ENCODE measurements at places on chromosomes 7 and 10. TPM values are rescaled to one million over a fixed set of nuclear protein-coding genes. Genes with fewer than 3 reads are reported as not detected.

- no peak for DNase-seq
- peaks cover 47% of the 10 kb centered on the region for H3K4me1 ChIP-seq
- H3K27ac ChIP-seq: no peak overlapping the region
Observed at GRCh38 chr7:8135417-8135816, 126.5 kb downstream of the ICA1 start.

DNA sequence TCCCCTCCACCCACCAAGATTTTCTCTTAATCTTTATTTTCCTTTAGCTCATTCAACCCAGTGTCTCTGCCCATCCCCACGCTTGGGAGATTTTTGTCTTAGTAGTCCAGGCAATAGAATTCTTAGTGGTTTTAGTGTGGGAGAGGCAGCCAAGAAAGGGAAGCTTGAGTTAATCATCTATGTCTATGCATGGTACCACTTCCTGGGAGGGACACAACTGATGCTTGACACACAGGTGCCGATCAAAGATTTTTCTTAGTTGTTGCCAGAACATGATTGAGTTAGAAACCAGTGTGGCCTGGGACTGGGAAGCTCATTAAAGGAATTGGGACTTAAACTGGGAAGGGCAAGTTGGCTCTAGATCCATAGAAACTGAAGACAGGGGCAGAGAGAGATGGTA lies 3.1 kb downstream of the STRA8 start:
- no peak for DNase-seq
- no peak overlapping the region for H3K27ac ChIP-seq
- H3K27me3 ChIP-seq: peaks cover 2% of the 10 kb centered on the region
- no peaks in the 10 kb centered on the region for H3K36me3 ChIP-seq
- peaks cover 7% of the 10 kb centered on the region for H3K4me1 ChIP-seq

GRCh38 chr10:109695988-109696387 lies 227.3 kb downstream of the XPNPEP1 start:
- no peaks in the 10 kb centered on the region for H3K36me3 ChIP-seq
- no peaks in the 10 kb centered on the region for H3K4me1 ChIP-seq
- no peak overlapping the region for H3K27ac ChIP-seq
- no peak overlapping the region for H3K4me3 ChIP-seq
- DNase-seq: no peak

DNA sequence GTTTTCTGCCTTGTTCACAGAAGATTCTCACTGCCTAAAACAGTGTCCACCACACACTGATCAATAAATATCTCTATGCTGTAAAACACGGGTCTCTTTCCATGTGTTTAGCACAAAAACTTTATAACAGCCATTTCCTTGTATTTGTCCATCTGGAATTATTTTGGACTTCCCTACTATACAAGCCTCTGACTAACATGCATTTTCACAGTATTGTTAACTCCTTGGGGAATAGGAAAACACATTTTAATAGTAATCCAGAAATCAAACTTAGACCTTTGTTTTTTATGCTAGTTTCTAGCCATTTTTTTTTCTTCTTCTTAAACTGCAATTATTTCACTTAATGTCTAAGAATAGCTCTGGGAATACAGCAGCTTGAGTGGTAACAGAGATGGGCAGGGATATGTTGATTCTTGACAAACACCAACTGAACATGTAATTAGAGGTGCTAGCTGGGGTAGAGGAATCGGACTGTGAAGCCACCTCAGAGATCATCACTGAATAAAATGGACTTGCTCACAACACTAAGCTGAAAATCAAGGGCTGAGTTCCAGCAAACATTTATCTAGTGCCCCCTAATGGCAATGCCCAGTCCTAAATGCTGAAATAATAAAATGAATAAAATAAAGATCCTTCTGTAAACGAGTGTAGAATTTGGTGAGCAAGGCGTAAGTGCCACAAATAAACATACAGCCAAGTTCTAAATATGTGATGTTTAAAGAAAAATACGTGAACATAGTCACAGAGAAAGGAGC lies 593.1 kb downstream of the SORCS1 start:
- H3K4me3 ChIP-seq: no peak overlapping the region
- H3K4me1 ChIP-seq: no peaks in the 10 kb centered on the region
- H3K36me3 ChIP-seq: no peaks in the 10 kb centered on the region
- no peak for DNase-seq
- no peak overlapping the region for H3K27ac ChIP-seq
- H3K27me3 ChIP-seq: no peaks in the 10 kb centered on the region

DNA sequence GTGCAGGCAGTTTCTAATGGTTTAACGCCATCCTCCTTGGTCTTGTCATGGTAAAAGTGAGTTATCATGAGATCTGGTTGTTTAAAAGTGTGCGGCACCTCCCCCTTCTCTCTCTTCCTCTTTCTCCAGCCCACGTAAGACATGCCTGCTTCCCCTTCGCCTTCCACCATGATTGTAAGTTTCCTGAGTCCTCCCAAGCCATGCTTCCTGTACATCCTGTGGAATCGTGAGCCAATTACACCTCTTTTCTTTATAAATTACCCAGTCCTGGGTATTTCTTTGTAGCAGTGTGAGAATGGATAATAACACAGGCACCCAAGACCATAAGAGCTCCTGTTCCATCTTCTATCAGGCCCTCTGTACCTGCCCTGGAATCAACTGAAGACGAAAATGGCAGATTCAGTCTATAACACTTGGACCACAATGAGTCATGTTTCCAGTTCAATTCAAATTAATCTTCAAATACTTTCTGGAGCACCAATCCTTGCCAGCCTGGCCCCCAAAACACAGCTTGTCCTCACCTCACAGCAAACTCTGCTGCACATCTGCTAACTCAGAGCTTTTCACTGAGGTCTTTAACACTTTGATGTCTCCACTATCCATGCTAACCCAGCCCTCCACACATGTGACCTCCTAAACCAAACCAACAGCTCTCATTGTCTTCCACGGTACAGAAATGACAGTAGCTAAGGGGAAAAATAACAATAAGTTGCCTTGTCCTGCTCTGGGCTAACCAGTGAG lies 73.2 kb downstream of the SFMBT2 start:
- peaks cover 26% of the 10 kb centered on the region for H3K4me1 ChIP-seq
- no peaks in the 10 kb centered on the region for H3K27me3 ChIP-seq
- DNase-seq: no peak

DNA sequence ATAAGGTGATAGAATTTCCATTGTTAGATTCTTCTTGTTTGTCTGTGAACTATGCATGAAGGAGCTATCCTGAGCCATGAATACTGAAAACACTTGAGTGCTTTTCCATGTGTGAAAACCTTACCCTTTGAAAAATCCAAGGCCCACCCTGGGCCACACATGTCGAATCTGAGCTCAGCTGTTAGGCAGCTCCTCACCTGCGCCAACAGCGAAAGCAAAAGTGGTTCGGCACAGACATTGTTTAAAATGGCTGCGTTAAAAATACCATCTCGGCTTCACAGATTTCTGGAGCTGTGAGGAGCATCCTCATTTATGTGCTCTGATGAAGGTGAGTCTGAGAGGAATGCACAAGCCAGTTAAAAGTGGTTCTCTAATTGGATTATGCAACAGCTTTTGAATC lies 137.7 kb downstream of the NEUROD6 start:
- H3K27ac ChIP-seq: no peak overlapping the region
- no peaks in the 10 kb centered on the region for H3K4me1 ChIP-seq
- H3K4me3 ChIP-seq: no peak overlapping the region
- no peaks in the 10 kb centered on the region for H3K36me3 ChIP-seq

The AOAH gene
- 44.5 TPM for total RNA-seq

GRCh38 chr10:71025535-71025934 lies 137.2 kb upstream of the PCBD1 start:
- no peak overlapping the region for H3K4me3 ChIP-seq
- no peak for DNase-seq
- no peaks in the 10 kb centered on the region for H3K4me1 ChIP-seq
- H3K36me3 ChIP-seq: no peaks in the 10 kb centered on the region
- peaks cover 14% of the 10 kb centered on the region for H3K27me3 ChIP-seq

The VSTM4 gene
- total RNA-seq: 0.16 TPM
